ENCODE measurements at places on chromosomes 7 and 10.

GRCh38 chr7:82481499-82482097 is 38.0 kb upstream of the CACNA2D1 start:
- peak; percentile 71 for DNase-seq

GRCh38 chr10:57973451-57973850 is 294.2 kb downstream of the IPMK start:
- peak; percentile 38 for DNase-seq

DNA sequence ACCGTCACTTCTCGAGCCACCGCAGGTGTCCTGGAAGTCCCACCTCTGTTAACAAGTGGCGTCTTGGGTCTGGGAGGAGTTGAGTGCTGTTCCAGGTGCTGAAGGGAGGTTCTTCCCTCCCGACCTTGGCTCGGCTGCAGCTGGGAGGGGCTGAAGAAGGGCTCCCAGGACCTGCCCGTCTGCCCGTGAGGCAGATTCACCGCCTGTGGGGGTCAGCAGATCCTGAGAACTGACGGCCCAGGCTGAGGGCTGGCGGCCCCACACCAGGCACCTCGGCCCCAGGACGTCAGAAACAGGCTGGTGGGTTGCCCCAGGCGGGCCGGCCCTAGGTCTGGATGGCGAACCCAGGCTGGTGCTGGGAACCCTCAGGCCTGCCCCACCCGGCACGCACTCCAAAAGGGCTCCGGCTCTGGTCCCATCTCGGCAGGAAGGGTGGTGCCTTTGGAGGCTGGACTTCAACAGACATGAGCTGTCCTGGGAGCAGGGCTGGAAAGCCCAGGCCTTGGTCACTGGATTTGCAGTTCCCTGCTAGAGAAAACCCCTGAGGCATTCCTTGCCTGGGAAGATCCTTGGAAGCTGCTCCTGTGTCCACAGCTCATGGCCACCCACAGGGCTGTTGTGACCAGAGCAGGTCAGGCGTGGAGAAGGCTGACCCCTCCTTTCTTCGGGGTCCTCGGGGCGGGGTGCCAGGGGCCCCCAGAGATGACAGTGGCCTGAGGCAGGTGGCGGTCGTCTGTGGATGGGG is 42.6 kb upstream of the CFAP46 start:
- DNase-seq: no peak

DNA sequence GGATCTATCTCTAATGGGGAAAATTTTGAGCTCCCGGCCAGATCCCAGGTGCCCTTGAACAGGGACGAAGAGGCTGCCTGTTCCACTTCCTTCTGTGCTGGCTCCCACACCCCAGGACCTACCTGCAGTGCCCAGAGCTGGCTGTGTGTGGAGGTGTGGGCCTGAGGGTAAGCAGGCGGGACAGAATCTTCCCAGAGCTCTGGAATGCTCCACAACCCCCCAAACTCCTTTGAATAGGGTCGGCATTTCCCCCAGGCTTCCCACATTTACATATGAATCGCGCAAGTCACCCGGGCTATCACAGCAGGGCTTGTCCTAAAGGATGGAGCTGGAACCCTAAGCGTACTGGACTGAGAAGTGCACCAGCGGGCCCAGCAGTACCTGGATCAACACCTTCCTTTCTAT is 95.9 kb downstream of the DNMBP start:
- no peak for DNase-seq

DNA sequence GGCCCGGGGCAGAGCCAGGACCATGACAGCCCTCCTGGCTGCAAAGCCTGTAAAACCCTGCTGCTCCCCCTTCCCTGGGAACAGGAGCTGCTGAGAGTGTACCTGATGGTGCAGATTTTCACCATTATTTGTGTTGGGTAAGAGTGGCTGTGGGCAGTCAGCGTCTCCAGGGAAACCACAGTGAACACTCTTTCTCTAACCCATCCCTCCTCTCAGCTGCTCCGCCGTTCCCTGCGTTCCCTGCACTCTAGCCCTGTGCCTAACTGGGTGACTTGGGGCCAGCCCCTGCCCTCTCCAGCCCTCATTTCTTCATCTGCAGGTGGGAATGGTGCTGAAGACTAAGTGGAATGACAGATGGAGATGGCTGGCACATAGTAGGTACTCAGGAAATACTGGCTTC is 75.9 kb upstream of the PCBD1 start:
- DNase-seq: no peak

GRCh38 chr7:27108390-27109127 is 6.1 kb upstream of the HOXA2 start:
- DNase-seq: peak; percentile 69

GRCh38 chr7:156558198-156558597 is 82.4 kb upstream of the RNF32 start:
- peak; percentile 31 for DNase-seq

DNA sequence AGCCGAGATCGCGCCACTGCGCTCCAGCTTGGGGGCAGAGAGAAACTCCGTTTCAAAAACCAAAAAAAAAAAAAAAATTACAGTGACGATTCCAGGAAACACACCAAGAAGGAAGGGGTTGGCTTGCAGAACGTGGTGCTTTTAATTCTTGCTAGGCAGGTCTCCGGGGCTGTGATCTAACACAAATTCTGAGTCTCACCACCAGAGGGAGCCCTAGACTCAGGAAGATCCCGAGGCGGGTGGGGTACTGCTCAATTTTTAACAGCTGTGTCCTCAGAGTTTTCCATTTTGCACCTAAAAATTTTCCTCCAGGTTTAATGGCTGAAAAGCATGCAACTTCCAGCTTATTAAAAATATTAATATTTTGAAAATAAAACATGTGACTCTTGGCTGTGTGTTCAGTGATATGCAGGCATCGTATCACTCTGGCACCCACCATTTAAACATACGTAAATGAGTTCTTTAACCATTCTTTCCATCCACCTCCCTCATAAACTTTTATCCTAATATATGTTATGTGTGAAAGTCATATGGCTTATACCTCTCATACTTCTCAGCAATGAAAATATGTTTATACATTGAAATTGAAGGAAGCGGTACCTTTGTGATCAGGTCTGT is 26.5 kb upstream of the NUB1 start:
- DNase-seq: peak; percentile 87

- no peak for DNase-seq
Measured at GRCh38 chr10:17238445-17239291, 10.6 kb downstream of the VIM start.

DNA sequence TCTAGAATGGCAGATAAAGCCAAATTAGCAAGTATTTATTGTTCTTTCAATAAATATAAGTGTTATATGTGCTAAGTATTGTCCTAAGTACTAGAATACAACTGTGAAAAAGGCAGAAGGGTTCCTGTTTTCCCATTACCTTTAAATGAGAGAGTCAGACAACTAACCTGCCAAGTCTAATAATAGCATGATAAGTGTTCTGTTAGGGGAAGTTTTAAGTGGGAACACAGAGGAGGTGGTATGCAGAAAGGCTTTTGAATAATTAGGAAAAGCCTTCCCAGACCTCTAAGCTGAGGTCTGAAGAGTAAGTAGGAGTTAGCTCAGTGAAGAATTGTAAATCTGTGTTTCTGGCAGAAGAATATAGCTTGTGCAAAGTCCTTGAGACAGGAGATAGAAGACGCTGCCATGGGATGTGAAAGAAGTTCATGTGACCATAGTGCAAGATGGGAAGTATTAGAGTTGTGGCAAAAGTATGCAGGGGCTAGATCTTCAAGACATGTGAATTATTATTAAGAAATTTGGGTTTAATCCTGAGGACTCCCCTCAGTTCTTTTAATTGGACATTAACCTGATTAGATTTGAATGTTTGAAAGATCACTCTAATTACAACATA is 12.5 kb downstream of the SHOC2 start:
- no peak for DNase-seq

DNA sequence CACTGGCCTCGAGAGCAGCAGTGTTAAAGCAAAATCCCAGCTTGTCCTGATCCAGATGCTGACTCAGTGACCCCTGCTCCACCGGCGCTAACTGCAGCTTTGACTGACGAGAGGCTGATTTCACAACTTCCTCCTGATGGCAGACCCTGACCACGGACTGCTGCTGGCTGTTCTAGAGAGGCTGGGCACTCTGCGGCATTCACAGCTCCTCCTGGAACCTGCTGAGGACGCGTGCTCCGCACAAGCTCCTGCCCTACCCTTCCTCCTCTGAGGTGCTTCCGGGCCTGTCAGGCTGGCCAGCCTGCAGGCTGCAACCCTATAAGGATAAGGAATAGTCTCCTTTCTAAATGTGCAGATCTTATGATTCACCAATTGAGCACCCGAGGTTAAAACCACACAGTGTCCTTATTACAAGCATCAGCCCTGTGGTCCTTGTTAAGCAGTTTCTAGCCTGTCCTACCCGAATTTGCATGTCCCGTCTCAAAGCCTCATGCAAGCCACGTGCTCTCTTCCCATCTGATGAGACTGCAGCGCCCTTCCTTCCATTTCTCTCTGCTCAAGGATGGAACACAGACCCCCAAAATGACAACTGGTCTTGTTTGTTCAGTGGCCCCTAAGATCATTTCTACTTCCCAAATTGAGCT is 35.5 kb upstream of the NCAPG2 start:
- DNase-seq: no peak

DNA sequence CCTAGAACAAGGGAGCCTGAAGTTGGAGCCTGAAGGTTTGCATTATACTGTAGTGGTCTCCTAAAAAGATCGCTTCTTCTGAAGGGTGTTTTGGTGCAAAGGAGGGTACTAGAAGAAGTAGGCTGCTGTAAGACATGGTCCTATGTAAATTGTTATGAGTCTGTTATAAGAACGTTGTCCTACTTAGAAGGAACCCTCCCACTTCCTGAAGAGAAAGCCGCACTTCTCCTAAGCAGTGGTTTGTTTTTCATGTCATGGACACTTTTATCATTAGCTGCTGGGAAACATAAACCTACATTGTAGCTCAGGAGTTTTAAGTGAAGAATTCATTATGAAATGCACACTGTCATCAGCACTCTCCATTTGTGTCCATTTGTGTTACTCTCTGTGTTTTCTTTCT is 129.1 kb upstream of the ITGB1 start:
- no peak for DNase-seq

DNA sequence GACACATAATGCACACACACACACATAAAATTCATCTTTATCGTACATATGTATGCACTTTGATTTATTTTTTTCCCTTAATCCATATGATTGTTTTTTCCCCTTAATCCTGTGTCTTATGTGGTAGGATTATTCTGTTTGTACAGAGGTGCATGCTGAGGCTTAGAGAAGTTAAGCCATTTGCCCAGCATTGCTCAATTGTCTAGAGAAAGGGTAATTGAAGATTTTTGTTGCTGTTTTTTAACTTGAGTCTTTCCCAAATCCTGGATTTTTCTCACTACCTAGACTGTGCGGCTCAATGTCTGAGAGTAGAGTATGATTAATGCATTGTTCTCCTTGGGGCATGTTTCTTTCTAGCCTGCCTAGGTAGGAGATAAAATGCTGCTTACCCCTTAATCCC is 35.0 kb downstream of the WBP1L start:
- no peak for DNase-seq

DNA sequence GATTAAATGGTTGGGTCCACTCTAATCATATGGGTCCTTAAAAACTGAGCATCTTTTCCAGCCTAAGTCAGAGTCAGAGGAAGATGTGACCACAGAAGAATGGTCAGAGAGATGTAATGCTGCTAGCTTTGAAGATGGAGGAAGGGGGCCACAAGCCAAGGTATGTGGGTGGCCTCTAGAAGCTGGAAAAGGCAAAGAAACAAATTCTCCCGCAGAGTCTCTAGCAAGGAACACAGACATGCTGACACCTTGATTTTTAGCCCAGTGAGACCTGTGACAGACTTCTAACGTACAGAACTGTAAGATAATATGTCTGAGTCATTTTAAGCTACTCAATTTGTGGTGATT is 1.5 kb upstream of the EXOC6 start:
- DNase-seq: peak; percentile 32

DNA sequence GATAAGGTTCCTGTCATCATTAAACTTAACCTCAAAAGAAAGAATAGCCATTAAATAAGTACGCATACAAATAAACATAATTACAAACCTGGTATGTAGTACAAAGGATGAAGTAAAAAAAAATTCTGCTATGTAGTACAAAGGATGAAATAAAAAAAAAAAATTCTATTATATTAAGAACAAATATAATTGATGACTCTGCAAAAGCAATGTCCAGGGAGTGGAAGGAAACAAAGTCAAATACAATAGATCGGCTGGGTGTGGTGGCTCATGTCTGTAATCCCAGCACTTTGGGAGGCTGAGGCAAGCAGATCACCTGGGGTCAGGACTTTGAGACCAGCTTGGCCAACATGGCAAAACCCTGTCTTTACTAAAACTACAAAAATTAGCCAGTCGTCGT is 56.9 kb downstream of the ABI1 start:
- DNase-seq: no peak

DNA sequence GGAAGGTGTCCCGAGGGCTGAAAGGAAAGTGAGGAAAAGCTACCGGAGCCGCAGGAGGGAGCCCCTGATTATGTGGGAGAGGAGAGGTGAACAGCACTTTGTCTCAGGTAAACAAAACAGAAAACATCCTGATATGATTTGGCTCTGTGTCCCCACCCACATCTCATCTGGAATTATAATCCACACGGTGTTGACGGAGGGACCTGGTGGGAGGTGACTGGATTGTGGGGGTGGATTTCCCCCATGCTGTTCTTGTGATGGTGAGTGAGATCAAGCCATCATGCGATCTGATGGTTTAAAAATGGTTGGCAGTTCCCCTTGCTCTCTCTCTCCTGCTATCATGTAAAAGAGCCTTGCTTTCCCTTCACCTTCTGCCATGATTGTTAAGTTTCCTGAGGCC is 3.0 kb downstream of the POLD2 start:
- no peak for DNase-seq

- DNase-seq: no peak
Measured at GRCh38 chr7:101869026-101869900, 51.8 kb downstream of the CUX1 start.

DNA sequence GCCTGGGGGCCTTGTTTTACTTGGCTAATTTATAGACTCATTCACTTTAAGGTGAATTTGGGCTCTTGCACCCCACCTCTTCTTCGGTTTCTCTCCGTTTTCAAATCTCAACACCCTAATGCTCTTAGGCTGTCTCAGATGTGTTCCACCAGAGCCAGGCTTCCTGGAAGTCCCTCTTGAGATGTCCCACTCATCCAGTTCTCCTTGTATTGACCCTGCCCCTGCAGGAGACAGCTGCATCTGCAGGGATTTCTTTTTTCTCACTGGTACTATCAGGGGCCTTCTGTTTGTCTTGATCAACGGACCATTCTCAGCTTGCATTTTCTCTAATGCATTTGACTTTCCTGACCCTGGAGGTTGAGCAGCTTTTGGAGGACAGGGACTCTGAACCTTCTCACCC is 279.5 kb downstream of the GALNT17 start:
- DNase-seq: no peak

DNA sequence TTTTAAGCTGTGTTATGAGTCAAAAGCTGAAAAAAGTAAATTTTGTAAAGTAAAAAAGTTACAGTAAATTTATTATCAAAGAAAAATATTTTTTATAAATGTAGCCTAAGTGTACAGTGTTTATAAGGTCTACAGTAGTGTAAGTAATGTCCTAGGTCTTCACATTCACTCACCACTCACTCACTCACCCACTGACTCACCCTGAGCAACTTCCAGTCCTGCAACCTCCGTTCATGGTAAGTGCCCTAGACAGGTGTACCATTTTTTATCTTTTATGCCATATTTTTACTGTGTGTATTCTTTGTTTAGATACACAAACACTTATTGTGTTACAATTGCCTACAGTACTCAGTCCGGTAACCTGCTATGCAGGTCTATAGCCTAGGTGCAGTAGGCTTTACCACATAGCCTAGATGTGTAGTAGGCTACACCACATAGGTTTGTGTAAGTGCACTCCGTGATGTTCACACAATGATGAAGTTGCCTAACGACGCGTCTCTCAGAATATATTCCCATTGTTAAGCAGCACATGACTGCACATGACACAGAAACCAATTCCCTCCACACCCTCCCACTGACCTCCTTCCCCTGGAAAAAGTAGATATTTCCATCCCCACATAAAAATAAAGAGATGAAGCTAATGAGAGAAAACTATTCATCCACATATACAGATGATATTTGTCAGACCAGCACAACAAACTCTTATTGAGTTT is 44.8 kb upstream of the FGL2 start:
- DNase-seq: peak; percentile 19

All from DMS53 (cell line).